Tibial nerve (tissue), 4 donors: ENCODE measurements at places on chromosomes 5 and 9. TPM values are rescaled to one million over a fixed set of nuclear protein-coding genes. Genes with fewer than 3 reads are reported as not detected.

DNA sequence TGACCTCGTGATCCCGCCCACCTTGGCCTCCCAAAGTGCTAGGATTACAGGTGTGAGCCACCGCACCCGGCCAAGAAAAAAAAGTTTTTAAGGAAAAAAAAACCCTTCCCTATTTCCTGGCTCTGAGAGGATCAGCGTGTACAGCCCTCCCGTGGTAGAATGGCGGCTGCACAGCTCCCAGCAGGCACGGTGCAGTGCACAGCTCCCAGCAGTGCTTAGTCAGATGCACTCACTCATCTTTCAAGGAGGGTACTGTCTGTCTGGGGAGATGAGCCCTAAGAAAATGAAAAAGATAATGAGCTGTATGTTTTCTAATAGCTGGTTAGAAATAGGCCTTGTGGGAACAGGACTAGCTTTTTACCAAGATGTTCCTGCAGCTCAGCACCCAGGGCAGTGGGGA lies 36.7 kb upstream of the SLC2A8 start:
- peaks cover 62% of the 10 kb centered on the region for H3K36me3 ChIP-seq
- H3K4me3 ChIP-seq, result no peak overlapping the region
- no peak overlapping the region for H3K27ac ChIP-seq
- DNase-seq, result no peak
- no peaks in the 10 kb centered on the region for H3K27me3 ChIP-seq
- no peaks in the 10 kb centered on the region for H3K4me1 ChIP-seq

GRCh38 chr5:169576181-169576598 lies 7.4 kb upstream of the SPDL1 start:
- H3K27me3 ChIP-seq, result no peaks in the 10 kb centered on the region
- H3K36me3 ChIP-seq, result no peaks in the 10 kb centered on the region
- no peak overlapping the region for H3K27ac ChIP-seq
- H3K4me1 ChIP-seq, result no peaks in the 10 kb centered on the region
- DNase-seq, result no peak

- no peak for DNase-seq
- H3K27me3 ChIP-seq, result no peaks in the 10 kb centered on the region
- no peak overlapping the region for H3K4me3 ChIP-seq
- no peak overlapping the region for H3K27ac ChIP-seq
- no peaks in the 10 kb centered on the region for H3K36me3 ChIP-seq
Measured at GRCh38 chr5:136128481-136128880, 4.2 kb upstream of the SMAD5 start.

DNA sequence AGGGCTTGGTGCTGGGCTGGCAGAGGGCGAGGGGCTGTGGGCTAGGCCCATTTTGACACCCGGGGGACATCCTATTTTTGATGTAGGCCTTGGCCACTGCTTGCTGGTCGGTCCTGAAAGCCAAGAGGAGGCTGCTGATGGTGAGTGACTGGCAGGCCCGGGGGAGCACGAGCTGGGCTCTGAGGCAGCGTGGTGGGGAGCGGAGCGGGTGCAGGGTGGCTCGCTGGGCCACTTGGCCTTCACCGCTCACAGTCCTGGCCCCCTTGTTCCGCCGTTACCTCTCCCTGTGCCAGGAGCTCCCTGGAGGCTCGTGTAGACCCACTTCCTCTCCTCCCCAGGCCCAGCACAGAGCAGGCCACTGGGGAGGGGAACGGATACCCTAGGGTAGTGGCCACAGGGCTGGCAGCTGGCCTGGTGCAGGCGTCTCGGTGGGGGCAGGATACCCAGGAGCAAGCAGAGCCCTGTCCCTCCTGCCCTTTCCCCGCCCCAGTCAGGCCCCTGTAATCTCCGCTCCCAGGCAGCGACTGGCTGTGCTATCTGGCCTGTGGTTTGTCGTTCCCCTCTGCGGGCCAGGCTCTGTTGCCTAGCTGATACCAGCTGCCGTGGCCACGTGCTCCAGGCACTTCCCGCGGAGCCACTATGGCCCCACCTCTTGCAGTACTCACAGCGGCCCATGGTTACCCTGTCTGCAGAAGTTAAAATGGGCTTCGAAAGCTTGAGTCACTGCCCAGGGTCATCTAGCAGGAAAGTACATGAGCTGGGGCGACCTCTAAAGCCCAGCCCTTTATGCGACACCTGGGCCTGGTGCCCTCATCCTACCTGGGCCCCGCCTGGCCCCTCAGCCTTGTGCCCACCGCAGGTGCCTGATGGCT lies 11.7 kb upstream of the DOLPP1 start:
- peaks cover 74% of the 10 kb centered on the region for H3K36me3 ChIP-seq
- DNase-seq, result peak; percentile 18

ZFP37 gene
- 3.3 TPM for total RNA-seq

DNA sequence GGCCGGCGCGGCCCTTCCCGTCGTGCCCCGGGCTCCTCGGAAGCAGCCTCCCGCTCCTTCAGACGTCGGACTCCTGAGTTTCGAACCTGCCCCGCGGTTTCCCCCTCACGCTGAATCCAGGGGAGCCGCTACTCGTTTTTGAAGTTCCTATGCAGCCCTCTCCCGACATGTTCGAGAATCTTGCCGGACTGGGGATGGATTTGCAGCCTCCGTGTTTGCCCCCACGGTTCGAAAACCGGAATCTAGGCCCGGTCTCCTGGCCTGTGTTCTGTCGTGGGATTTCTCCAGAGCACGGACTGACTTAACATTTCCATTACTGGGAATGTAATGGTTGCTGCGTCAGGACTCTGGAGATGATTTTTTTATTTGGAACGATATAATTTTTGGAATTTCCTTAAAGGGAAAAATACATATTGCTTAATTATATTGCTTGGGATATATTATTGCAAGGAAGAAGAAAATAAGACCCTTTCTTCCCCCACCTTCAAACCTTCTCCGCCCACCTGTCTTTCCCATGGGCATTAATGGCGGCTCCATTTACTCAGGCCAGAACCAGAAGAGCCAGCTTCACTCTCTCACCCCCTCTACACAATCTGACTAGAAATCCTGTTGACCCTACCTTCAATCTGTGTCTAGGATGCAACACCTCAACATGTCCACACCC lies 8.5 kb upstream of the MGAT1 start:
- no peaks in the 10 kb centered on the region for H3K27me3 ChIP-seq
- no peaks in the 10 kb centered on the region for H3K36me3 ChIP-seq
- no peak for DNase-seq
- H3K4me1 ChIP-seq, result peaks cover 51% of the 10 kb centered on the region
- peak overlapping the region; percentile 96 for H3K27ac ChIP-seq

- no peaks in the 10 kb centered on the region for H3K4me1 ChIP-seq
- no peak overlapping the region for H3K27ac ChIP-seq
- no peak overlapping the region for H3K4me3 ChIP-seq
- H3K27me3 ChIP-seq, result no peaks in the 10 kb centered on the region
Measured at GRCh38 chr5:132673488-132673887, 301 bp upstream of the IL4 start.

GRCh38 chr9:87115785-87116184 lies 168.5 kb upstream of the GAS1 start:
- no peaks in the 10 kb centered on the region for H3K36me3 ChIP-seq
- no peak for DNase-seq
- H3K4me1 ChIP-seq, result peaks cover 7% of the 10 kb centered on the region

GRCh38 chr5:167644619-167645018 lies 646.8 kb upstream of the WWC1 start:
- no peaks in the 10 kb centered on the region for H3K27me3 ChIP-seq
- H3K36me3 ChIP-seq, result no peaks in the 10 kb centered on the region
- DNase-seq, result no peak
- H3K4me3 ChIP-seq, result no peak overlapping the region
- no peaks in the 10 kb centered on the region for H3K4me1 ChIP-seq

GRCh38 chr5:61600945-61601511 lies 269.0 kb downstream of the ZSWIM6 start:
- no peaks in the 10 kb centered on the region for H3K4me1 ChIP-seq
- no peak overlapping the region for H3K4me3 ChIP-seq
- DNase-seq, result no peak
- no peak overlapping the region for H3K27ac ChIP-seq
- no peaks in the 10 kb centered on the region for H3K36me3 ChIP-seq

GRCh38 chr9:89465001-89465451 lies 32.9 kb downstream of the SEMA4D start:
- H3K27ac ChIP-seq, result no peak overlapping the region
- no peaks in the 10 kb centered on the region for H3K36me3 ChIP-seq
- DNase-seq, result no peak
- no peaks in the 10 kb centered on the region for H3K27me3 ChIP-seq
- peaks cover 11% of the 10 kb centered on the region for H3K4me1 ChIP-seq

ZNF883 gene
- total RNA-seq, result 0.84 TPM

IL5 gene
- total RNA-seq, result not detected

- DNase-seq, result no peak
- no peak overlapping the region for H3K27ac ChIP-seq
- no peaks in the 10 kb centered on the region for H3K4me1 ChIP-seq
- no peaks in the 10 kb centered on the region for H3K36me3 ChIP-seq
- H3K4me3 ChIP-seq, result no peak overlapping the region
- H3K27me3 ChIP-seq, result no peaks in the 10 kb centered on the region
Measured at GRCh38 chr9:76369583-76369982, 24.6 kb downstream of the RFK start.

TMEM161B gene
- 20.0 TPM for total RNA-seq

MZB1 gene
- not detected for total RNA-seq

CTSL gene
- 102 TPM for total RNA-seq

SMAD5 gene
- total RNA-seq, result 65.5 TPM

AFAP1L1 gene
- total RNA-seq, result 93.5 TPM

GRCh38 chr9:2872931-2873323 lies 29.0 kb upstream of the PUM3 start:
- H3K36me3 ChIP-seq, result no peaks in the 10 kb centered on the region
- H3K27me3 ChIP-seq, result no peaks in the 10 kb centered on the region
- no peak for DNase-seq
- no peak overlapping the region for H3K4me3 ChIP-seq
- no peak overlapping the region for H3K27ac ChIP-seq

NPDC1 gene
- 80.6 TPM for total RNA-seq

DNA sequence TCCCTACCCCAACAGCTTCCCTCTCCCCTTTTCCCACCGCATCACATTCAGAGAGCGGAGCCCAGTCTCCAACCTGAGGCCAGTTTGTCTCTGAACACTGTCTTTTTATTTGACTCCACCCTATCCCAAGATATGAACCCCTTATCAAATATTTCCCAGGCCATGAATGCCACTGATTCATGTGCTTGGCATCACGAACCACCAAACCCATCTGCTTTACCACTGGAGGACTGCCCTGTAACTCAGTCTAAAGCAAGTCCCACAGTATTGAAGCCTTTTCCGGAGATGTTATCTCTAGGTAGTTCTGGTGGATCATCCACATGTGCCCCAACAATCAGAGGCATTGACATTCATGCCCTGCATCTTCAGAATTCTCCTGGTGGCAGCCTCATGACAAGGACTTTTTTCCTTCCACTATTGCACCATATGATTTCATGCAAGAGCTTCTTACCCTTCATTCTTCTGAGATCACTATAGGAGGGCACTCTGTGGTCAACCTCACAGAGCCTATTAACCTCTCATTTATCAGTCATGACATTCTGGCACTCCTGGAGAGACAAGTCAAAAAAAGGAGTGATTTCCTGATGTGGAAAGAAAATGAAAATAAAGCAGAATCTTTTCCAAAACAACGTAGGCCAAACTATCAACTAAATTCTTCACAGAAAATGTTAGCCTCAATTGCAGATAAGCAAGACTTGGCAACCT lies 12.3 kb upstream of the SPATA31D4 start:
- no peak overlapping the region for H3K27ac ChIP-seq
- no peaks in the 10 kb centered on the region for H3K27me3 ChIP-seq
- no peaks in the 10 kb centered on the region for H3K4me1 ChIP-seq
- H3K36me3 ChIP-seq, result no peaks in the 10 kb centered on the region
- no peak overlapping the region for H3K4me3 ChIP-seq
- no peak for DNase-seq

CSF2 gene
- not detected for total RNA-seq

GRCh38 chr5:67267512-67268216 lies 71.1 kb upstream of the CD180 start:
- H3K27ac ChIP-seq, result peak overlapping the region; percentile 98
- no peak overlapping the region for H3K4me3 ChIP-seq
- no peaks in the 10 kb centered on the region for H3K27me3 ChIP-seq
- DNase-seq, result no peak
- H3K4me1 ChIP-seq, result peaks cover 6% of the 10 kb centered on the region

DNA sequence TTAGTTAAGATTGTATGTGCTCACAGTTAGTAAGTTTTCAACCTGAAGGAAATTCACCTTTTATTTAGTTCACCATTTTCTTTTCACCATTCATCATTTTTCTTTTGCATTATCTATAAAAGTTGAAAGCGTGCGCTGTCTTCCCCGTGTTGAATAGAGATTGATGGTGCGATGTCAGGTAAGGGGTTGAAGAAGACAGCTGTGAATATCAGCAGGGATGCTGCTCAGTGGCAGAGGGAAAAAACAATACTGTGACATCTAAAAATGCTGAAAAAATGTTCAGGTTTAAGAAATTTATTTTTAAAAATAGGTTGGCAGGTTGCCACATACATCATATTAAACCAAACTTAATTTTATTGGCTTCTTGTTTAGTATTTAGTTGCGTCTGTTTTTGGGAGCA lies 815.0 kb downstream of the DTWD2 start:
- H3K4me1 ChIP-seq, result no peaks in the 10 kb centered on the region
- no peak for DNase-seq
- H3K36me3 ChIP-seq, result no peaks in the 10 kb centered on the region
- no peaks in the 10 kb centered on the region for H3K27me3 ChIP-seq
- no peak overlapping the region for H3K27ac ChIP-seq
- H3K4me3 ChIP-seq, result no peak overlapping the region

SPINK5 gene
- total RNA-seq, result 1.3 TPM

- DNase-seq, result no peak
- H3K27me3 ChIP-seq, result no peaks in the 10 kb centered on the region
- no peaks in the 10 kb centered on the region for H3K4me1 ChIP-seq
- no peaks in the 10 kb centered on the region for H3K36me3 ChIP-seq
Measured at GRCh38 chr9:30301271-30301963, 2083.0 kb upstream of the ACO1 start.

- no peak overlapping the region for H3K4me3 ChIP-seq
- H3K4me1 ChIP-seq, result no peaks in the 10 kb centered on the region
- no peak overlapping the region for H3K27ac ChIP-seq
- no peak for DNase-seq
Measured at GRCh38 chr5:178067755-178068154, 45.6 kb upstream of the N4BP3 start.

DNA sequence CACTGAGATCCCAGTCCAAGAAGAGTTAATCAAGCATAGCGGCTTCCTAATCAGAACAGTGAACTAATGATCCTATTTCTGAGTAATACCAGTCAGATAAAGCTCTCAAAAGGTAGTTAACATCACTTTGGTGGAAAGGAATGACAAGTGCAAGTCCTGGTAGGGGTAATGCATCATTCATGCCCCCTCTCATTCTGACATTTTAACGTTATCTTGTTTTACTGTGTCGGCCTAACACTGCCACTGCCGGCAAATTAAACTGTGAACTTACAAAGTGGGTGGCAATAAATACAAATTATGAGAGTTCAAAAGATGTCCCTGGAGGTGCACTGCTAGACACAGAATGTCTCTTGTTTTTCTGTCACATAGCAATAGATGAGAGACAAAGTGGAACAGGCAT lies 131.6 kb downstream of the EBF1 start:
- no peaks in the 10 kb centered on the region for H3K4me1 ChIP-seq
- H3K27me3 ChIP-seq, result no peaks in the 10 kb centered on the region
- DNase-seq, result no peak
- H3K27ac ChIP-seq, result no peak overlapping the region
- H3K4me3 ChIP-seq, result no peak overlapping the region

- no peaks in the 10 kb centered on the region for H3K27me3 ChIP-seq
- H3K36me3 ChIP-seq, result no peaks in the 10 kb centered on the region
- H3K4me1 ChIP-seq, result no peaks in the 10 kb centered on the region
- peak within 1 kb of the TSS; percentile 87 for H3K27ac ChIP-seq
- peak within 1 kb of the TSS; percentile 79 for H3K4me3 ChIP-seq
Measured at GRCh38 chr5:179060116-179061008, at the start of gene ZNF354C. TSS of gene ZNF354C (plus strand) at chr5:179060373. CDS start at chr5:179062069, 1,696 bp downstream.
